HFFc6 (cell line): ENCODE measurements at places on chromosomes 1 and 21.

- peak; percentile 16 for DNase-seq
These were observed 509.6 kb upstream of the CXADR start for GRCh38 chr21:17003258-17003615.

DNA sequence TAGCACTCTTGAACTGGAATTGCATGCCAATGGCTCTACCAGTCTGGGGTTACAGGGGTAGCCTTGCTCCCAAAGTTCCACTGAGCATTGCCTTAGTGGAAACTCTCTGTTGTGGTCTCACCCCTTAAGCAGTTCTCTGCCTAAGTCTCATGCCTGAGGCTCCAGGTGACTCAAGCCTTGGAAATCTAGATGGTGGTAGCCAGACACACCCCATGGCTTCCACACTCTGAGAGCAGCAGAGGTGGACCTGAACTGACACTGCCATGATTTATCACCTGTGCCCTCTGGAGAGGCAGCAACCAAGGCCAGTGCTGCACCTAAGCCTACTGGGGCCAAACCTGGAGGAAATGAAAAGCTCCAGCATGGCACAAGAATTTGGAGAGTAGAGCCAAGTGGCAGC lies 285.7 kb upstream of the PKN2 start:
- no peak for DNase-seq

- DNase-seq, result no peak
These were observed 17.4 kb downstream of the TIAM1 start for GRCh38 chr21:31326522-31327242.

DNA sequence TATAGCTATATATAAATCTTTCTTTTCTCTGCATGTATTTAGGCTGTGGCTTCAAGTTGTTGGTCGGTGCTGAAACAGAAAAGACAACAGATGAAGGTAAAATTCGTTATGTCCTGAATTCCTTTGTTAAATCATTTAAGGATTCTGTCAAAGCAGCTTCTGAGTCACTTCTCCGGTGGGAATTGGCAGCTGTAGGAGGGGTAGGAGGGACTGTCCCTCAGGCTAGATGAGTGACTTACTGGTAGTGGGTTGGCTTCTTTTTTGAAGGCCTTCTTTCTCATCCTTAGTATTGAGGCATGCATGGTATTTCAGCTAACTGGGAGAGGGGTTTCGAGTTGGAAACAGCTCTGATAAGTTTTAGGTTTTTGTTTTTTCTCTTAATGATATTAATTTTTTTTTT lies 22.1 kb upstream of the NEXN start:
- DNase-seq, result no peak

GRCh38 chr1:16151196-16151994 lies 4.5 kb downstream of the EPHA2 start:
- DNase-seq, result no peak

- no peak for DNase-seq
These were observed 92.1 kb downstream of the PRKAB2 start for GRCh38 chr1:147080006-147080661.

GRCh38 chr1:53350853-53351767 lies 23.2 kb upstream of the LRP8 start:
- no peak for DNase-seq

GRCh38 chr21:36860736-36861594 lies 105.5 kb downstream of the HLCS start:
- peak; percentile 31 for DNase-seq

GRCh38 chr1:209657140-209657879 lies 5.1 kb upstream of the LAMB3 start:
- no peak for DNase-seq

DNA sequence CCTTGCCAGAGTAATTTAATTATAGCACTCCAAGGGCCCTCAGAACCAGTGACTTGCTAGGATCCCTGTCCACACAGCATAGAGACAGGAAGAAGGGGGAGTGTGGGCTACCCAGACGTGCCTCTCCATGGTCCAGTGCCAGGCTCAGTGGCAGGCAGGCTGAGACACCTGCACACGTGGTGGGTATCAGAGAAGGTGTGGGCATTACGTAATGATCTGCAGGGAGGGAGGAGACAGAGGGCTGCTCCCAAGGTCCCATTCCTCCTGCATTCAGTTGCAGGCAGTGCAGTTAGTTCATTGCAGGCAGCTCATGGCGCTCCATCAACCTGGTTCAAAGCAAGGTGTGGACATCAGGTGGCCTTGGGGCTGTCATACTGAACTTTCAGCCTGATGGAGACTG lies 49.9 kb downstream of the C8B start:
- DNase-seq, result no peak

DNA sequence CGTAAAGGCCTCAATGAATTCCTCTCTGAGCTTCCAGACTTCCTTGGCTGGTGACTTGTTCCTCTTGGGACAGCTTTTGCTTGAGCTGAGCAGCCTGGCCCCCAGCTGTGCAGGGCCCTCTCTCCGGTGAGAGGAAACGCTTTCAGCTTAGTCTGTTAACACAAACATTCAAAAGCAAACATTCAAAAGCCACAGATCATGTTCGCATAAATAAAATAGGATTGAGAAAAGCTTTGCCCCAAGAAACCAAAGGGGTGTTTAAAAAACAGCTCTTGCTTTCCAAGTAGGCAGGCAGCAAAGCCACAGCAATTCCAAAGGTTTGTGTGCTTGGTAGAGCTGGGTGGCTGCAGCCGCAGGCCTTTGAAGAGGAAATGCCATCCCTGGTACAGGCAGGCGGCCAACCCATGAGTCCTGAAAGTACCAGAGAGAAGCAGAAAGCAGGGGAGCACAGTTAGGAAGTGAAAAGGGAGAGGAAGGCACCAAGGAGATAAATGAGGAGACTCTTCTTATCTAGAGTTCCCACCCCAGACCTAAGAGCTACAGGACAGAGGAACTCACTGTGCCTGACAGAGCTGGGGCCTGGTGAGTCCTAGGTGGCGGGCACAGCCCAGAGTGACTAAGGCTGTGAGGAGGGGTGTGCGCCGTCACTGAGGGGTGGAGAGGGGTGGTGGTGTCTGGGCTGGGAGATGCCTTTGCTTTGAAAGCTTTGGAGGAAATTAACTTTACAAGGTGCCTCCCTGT lies 48.4 kb downstream of the CCN1 start:
- peak; percentile 73 for DNase-seq

- DNase-seq, result no peak
These were observed 636.9 kb downstream of the KIF26B start for GRCh38 chr1:245791410-245792312.

DNA sequence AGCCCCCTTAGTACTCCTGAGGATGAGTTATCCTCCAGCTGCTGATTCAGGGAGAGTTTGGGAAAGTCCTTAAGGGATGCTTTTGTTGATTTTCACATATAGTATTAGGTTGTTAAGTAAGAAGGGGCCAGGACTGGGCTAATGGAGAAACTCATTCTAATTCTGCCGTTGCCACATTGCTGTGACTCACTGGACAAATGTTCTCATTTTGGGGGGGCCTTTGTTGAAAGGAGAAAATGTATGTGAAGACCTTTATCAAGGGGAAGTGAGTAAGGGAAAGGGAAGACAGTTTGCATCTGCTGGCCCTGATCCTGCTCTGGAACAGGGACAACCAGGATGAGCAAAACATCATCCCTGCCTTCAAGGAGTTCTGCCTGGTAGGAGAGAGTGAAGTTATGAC lies 123.2 kb upstream of the FGGY start:
- DNase-seq, result peak; percentile 71

- DNase-seq, result no peak
These were observed 6.4 kb downstream of the INPP5B start for GRCh38 chr1:37940299-37940947.

- no peak for DNase-seq
These were observed 7.1 kb upstream of the GADD45A start for GRCh38 chr1:67677930-67678329.

DNA sequence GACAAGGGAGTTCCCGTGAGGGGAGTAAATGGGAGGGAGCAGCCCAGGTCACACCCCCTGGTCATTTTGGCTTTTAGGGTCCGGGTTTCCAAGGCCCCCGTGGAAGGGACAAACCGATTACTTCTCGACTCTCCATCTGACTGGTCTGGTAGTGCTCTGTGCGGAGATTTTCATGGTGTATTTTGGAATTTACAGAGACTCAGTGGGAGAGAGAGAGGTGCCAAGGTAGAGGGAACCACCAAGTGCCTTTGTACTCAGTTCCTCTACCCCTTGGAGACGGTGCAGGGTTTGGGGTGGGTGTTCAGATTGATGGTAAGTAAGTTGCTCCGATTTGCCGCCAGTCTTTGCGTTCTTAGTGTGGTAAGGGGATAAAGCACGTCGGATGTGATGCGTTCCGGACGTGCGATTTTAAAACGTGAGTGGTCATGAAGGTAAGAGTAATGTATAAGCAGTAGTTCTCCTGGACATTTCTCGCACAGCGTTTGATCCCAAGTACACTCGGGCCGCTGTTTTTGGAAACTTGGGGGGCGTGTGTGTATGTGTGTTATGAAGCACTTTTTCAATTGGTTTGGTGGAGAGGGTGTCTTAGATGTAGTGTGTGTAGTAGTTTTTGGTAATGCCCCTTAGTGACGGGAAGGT lies 682 bp downstream of the SUCO start:
- no peak for DNase-seq

- DNase-seq, result no peak
These were observed 13.7 kb downstream of the LRRC8B start for GRCh38 chr1:89538361-89538760.

GRCh38 chr21:43814215-43815106 lies 25.1 kb downstream of the RRP1 start:
- no peak for DNase-seq

GRCh38 chr1:109248797-109249629 lies at the start of gene CELSR2:
Gene CELSR2 (plus strand): TSS chr1:109249539. CDS start chr1:109250080, 541 bp downstream.
- no peak for DNase-seq

DNA sequence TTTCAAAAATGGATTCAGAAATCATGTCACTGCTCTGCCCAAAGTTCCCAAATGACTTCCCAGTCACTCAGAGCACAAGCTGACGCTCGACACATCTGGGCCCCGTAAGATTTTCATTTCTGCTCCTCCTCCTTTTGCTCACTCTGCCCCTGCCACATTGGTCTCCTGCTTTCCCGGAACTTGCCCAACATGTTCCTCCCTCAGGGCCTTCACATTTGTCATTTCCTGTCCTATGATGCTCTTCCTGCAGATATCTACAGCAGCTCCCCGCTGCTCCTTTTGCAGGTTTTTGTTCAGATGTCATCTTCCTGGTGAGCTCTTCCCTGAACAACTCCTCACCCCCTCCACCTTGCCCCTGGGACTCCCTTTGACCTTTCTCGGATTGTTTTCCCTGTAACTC lies 58.5 kb upstream of the IVNS1ABP start:
- no peak for DNase-seq

- peak; percentile 95 for DNase-seq
These were observed 27.8 kb downstream of the ECE1 start for GRCh38 chr1:21262293-21263051.

GRCh38 chr1:165484532-165484931 lies 39.6 kb upstream of the RXRG start:
- no peak for DNase-seq

DNA sequence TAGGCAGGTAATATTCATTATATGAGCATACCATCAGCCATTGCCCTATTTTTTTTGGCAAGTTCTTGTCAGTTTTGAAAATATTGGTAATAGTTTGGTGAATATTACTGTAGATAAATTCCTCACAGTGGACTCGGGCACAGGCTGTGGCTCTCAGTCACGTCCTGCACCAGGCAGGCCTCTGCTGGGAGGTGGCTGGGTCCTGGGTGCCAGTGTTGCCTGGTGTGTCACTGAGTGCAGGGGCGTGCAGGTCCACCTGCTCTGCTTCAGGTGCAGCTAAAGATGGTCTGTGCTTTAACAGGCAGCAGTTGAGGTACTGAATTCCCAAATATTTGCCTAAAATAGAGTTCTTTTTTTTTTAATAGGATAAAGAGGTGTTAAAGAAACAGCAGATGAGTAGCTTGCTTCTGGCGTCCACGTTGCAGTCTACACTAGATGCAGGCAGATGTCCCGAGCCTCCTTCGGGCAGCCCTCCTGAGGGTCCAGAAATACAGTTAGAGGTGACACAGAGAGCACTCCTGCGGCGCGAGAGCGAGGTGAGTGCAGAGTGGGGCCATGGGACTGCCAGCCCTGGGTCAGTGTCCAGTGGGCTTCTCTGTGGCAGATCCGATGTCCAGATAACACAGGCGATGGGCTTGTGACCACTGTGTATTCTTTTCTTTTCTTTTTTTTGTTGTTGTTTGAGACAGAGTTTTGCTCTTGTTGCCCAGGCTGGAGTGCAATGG lies 57.3 kb upstream of the DIP2A start:
- no peak for DNase-seq

GRCh38 chr1:205783904-205784303 lies 8.6 kb upstream of the RAB29 start:
- DNase-seq, result no peak

DNA sequence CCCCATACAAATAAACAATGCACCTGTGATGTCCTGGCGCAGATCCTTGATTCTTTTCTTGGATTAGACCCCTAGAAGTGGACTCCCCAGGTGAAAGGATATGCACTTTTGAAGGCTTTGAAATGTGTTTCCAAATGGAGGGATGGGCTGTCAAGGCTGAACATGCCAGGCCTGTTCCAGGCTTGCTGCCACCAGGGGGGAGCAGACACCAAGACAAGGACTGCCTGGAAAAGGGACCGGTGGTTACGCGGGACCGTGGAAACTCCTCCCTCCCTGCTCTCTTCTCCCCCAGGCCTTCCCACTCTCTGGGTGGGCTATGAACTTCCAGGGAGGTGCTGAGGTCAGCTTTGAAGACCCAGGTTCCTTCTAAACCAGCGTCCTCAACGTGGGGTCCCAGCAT lies 12.7 kb downstream of the C1QB start:
- DNase-seq, result peak; percentile 26

- no peak for DNase-seq
These were observed 105.0 kb upstream of the COL6A1 start for GRCh38 chr21:45876381-45877170.

DNA sequence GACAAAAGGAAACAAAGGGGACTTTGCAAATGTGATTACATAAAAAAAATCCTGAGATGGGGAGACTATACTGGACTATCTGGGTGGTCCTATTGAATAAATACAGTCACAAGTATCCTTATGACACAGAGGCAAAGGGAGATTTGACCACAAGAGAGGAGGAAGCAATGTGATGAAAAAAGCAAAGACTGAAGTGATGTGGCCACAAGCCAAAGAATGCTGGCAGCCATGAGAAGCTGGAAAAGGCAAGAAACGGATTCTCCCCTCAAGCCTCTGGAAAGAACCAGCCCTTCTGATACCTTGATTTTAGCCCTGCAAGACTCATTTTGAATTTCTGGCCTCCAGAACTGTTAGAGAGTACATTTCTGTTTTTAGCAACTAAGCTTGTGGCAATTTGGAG lies 36.4 kb downstream of the OLFML2B start:
- DNase-seq, result no peak

DNA sequence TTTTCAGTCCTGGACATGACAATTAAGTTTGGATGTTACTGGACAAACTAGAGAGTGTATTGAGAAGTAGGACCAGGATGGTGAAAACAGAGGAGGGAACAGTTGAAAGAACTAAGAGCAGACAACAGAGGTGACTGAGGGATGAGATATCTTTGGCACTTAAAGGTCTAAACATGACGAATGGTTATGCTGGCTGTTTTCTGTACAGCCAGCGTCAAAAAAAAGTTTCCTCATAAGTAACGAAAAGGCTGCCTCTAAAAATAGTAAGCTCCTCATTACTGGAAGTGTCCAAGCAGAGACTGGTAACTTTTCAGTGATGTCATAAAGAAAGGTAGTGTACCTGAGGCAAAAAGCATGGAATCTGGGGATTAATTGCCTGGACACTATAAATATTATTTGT lies 35.2 kb upstream of the AK4 start:
- DNase-seq, result no peak

- DNase-seq, result no peak
These were observed 10.9 kb downstream of the RNF11 start for GRCh38 chr1:51247022-51247421.

- DNase-seq, result no peak
These were observed 319 bp downstream of the HES2 start for GRCh38 chr1:6419397-6419803.

- no peak for DNase-seq
These were observed 8.5 kb upstream of the TTC22 start for GRCh38 chr1:54809496-54810074.
